Heart left ventricle (tissue), 16 donors: ENCODE measurements at places on chromosomes 1 and 21. TPM values are rescaled to one million over a fixed set of nuclear protein-coding genes. Genes with fewer than 3 reads are reported as not detected.

GRCh38 chr1:31736675-31737074, 27.5 kb downstream of the ADGRB2 start:
- DNase-seq, result no peak

DNA sequence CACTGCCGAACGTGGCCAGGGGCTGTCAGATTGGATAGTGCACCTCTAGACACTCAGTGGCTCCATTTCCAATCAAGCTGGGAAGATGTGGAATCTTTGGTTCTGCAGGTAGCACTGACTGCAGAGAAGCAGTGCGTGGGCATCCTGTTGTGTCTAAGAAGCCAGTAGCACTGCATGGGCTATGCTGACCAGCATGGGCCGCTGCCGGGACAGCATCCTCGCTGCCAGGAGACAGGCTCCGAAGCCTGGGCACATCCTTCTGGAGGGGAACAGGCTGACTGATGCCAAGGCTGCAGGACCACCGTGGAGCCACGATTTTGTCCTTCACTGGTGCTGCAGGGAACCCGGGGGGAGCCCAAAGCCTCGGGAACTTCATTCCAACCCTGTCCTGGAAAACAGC, 649.4 kb downstream of the NPHP4 start:
- no peak for DNase-seq

Gene AADACL4
- not detected for total RNA-seq

DNA sequence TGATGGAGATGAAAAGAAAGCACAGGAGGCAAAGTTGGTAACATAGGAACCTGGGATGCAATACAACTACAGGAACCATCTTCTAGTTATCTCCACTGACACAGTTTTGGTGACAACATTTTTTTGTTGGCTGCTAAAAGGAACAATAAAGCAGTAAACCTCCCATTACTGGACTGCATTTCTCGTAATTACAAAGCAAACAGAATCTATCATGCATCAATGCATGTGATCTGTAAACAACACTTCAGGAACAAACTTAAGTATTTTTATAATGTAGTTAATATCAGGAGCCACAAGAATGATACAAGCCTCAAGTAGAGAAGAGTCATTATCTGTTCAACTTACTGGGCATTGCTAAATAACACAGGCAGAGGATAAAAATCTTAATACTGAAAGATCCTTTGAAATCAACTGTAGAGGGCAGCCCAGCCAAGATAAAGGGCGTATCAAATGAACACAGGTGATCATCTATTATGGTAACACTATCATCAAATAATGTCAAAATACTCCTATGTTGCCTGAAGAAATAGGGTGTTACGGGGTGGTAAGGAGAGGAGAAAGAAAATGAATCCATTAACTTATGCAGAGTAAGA, 193.3 kb downstream of the EIF4G3 start:
- no peak for DNase-seq

DNA sequence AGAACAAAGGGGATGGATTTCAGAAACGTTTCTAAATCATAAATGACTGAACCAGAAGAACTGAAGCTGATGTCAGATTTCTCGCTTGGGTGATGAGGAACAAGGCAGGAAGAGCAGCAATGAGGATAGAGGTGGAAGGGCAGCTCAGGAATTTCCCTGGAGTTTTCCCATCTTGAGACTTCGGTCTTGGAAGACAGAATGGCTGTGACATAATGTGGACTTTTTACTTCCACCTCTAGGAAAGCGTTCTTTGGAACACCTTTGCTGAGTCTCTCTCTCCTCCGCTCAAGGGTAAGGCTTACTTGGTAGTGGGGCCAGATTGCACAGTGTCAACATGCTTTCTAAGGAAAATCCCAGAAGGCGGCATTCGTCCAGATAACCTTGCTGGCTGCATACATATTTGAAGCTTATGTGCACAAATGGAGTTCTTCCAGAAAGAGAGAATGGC, 36.6 kb downstream of the DEGS1 start:
- no peak for DNase-seq

DNA sequence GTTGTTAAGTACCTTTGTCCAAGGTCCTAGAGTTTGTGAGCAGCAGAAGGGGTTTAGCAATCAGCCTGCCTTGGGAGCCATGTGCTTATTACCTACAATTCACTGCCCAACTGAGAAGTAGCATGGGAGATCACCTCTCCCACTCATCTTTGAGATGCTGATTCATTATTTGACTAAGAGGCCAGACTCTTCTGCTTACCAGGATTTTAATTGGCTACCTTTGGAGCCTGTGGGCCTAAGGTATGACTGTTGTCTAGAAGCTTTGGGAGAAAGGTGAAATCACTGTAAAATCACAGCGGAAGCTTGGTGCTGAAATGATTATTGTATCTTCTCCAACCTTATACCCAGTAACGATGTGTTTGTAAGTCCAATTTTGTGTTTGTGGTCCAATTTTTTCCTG, 213.4 kb downstream of the ST6GALNAC3 start:
- no peak for DNase-seq

DNA sequence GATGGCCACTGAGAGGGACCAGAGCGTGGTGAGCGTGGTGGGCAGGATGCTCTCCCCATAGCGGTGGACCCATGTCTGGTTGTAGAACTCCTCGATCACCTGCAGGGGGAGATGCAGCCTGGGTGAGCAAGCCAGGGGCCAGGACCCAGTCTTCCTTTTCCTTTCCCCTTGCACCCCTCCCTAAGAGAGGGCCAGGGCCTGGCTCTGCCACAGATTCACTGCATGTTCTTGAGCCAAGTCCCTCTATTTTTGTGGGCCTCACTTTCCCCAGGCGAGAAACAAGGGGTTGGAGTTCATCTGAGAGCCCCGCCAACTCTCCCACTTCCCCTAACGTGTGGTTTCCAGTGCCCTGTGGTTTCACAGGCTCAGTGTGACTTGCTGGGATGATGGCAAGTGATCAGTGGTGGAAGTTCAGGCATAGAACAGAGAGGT, 27.5 kb downstream of the SLC2A1 start:
- DNase-seq, result no peak

DNA sequence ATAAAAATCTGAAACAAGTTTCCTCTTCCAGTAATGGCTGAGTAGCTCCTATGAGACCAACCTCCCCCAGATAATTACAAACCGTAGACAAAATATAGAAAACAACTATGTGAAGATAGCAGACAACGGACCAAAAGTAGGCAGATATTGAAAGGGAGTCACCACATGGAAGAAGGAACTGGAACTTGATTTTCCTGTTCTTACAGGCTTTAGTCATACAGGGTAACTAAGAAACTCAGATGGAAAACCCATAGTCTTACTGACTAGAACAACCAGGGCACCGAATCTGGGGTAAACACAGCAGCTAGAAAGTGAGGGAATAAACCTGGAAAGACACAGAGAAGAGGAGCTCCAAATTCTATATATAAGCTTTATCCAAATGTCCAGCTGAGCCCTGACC, 26.0 kb downstream of the LMX1A start:
- no peak for DNase-seq

Gene S100A13
- 98.1 TPM for total RNA-seq

DNA sequence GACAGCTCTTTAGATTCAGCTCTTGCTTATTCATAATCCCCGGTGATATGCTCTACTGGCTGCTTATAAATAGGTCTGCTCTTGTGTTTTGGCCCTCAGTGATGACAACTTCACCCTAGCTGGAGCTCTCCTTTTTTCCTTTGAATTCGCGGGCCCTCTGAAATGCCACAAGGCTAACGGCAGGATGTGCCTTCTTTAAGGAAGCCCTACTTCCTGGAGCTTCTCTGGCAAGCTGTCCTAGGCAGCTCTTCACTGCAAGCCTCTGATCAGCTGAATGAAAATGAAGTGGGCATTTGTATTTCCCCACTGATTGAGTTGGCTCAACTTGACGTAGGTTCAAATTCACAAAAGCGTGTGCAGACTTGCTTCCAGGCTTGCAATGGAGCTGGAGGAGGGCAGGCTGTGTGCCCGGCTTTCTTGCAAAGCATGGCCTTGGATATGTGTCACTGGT, 22.2 kb downstream of the SGIP1 start:
- no peak for DNase-seq

Gene CLCNKA
- not detected for total RNA-seq

Gene HUNK
- 0.19 TPM for total RNA-seq

Gene C1orf105
- total RNA-seq, result 6.7 TPM

DNA sequence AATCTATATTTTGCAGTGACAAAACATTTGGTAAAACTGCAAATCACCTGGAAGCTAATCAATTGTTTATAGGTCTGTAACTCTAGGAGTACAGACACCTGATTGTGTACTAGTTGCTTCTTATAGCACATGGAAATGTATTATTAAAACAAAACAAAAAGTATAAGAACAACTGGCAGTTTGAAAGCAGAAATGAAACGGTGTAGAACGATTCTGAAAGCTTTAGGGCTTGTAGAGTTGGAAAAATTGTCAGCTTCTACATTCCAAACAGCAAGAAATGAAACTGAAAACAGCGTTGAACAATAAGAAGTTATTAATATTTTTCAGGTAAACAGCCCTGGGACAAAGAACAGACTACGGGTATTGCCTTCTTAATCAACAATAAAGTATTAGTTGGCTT, 273.3 kb downstream of the OLFM3 start:
- no peak for DNase-seq

Gene PCBP3
- 3.3 TPM for total RNA-seq

DNA sequence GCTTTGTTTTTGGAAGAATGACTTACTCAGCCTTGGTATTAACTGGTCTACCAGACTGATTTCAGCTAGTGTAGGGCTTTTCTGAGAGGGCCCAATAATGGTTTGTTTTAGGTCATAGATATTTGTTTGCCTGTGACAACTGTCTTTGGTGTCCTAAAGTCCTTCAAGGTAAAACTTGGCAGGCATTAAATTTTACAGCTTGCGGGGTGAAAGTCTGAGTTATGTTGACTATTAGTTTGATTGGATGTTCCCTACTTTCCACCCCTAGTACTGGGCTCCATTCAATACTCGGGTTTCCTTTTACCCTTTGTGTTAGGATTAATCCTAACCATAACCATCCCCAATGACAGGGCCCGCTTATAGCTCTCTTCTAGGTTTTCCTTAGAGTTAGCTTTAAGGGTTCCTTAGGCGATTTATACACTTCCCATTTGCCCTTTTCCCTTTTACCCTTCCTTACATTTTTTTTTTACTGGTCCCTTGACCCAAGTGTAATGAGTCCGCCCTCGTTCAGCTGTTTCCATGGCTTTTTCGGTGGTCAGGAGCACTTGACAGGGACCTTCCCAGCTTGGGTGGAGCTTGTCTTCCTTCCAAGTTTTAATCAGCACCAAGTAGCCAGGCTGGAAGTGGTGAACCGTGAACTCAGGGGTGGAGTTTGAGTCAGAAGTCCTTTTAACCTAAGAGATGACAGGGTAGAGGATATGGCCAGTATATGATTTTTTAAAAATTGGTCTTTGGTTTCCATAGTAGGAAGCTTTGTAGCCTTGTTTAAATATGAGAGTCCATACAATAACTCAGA, 28.5 kb upstream of the LCE5A start:
- DNase-seq, result no peak

Gene LRRC38
- total RNA-seq, result 1.7 TPM

GRCh38 chr1:3091334-3091733, 22.3 kb downstream of the PRDM16 start:
- no peak for DNase-seq

DNA sequence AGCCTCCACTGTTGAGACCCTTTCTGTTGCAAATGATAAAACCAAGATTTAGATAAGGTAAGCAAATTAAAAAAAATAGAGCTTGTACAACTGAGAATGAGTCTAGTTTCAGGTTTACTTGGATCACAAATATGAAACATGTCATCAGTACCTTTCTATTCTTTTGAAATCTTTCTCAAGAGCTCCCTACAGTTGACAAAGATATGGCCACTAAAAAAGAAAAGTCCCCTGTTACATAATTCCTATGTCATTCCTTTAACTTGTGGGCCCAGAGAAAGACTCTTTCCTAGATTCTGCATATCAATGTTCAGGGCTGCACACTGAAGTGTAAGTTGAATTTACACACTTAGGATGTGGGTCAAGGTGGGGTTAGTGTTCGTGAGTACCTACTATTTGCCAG, 168.1 kb downstream of the PLA2G4A start:
- no peak for DNase-seq

Gene ASTN1
- total RNA-seq, result 0.85 TPM

Gene RYR2
- 408 TPM for total RNA-seq

DNA sequence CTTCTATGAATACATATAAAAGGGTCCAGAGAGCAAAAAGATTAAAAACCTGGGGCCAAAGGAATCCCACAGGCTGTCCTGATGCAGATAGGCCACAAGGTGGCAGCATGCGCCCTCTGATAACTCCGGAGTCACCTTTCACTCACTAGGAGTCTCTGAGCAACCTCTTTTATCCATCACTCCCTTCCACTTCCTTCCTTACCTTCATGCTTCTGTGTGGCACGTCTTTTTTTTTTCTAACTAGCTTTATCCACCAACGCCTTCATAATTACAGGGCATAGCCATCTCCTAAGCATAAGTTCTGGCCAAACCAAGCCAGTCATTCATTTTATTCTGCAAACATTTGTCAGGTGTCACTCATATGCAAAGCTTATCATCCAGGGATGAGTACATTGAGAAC, 3.9 kb upstream of the PGLYRP4 start:
- peak; percentile 68 for DNase-seq

Gene KCND3
- 17.4 TPM for total RNA-seq

DNA sequence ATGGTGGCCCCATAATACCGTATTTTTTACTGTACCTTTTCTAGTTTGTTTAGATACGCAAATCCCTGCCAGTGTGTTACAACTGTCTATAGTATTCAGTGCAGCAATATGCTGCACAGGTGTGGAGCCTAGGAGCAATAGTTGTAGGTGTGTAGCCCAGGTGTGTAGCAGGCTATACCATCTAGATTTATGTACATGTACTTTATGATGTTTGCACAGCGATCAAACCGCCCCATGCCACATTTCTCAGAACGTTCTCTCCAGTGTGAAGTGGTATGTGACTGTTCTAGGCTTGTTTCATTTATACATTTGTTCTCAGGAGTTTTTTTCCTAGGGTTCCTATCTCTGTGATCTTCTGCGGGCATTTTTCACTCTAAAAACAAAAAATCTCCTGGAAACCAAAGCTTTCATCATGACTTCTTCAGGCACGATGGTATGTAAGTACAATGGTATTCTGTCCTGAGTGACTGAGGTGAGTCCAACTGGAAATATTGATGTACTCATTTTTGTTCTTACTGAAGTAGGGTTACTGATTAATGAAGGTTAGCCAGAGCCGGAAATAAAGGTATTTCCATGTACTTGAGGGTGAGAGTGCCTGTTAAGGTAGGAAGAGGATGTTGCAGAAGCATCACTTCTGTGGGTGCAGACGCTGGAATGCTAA, 153.0 kb downstream of the GABPA start:
- no peak for DNase-seq

DNA sequence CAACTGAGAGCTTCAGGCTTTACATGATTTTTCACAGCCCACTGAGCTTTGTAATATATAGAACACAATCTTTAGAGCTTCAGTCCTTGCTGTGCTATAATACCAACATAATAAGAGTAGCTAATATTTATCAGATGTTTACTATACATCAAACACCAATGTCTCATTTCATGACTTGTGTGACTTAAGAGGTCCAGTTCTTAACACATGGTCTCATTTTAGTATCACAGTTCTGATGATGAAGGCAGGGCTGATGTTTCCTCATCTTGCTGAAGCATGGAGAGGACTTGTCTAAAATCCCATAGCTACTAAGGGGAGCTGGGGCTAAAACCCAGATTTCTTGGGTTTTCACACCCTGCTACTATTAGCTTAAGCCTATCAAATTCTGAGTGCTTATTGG, 5.5 kb downstream of the MTR start:
- DNase-seq, result no peak

GRCh38 chr21:42429856-42430255, 26.2 kb downstream of the UBASH3A start:
- no peak for DNase-seq

Gene CD1D
- 1.7 TPM for total RNA-seq

Gene ADORA3
- total RNA-seq, result 0.25 TPM

- DNase-seq, result no peak
Measured at GRCh38 chr1:205235951-205236350, 8.2 kb downstream of the TMCC2 start.

- no peak for DNase-seq
Measured at GRCh38 chr1:23282957-23283356, 61.1 kb downstream of the HNRNPR start.
